Caki2 (cell line): ENCODE measurements at places on chromosomes 3 and 15.

GRCh38 chr3:87901141-87901540 lies 157.7 kb downstream of the CGGBP1 start:
- DNase-seq: no peak

- DNase-seq: no peak
These were observed 82.5 kb downstream of the AGBL1 start for GRCh38 chr15:86162172-86162591.

GRCh38 chr3:47310391-47310790 lies 27.6 kb downstream of the KLHL18 start:
- DNase-seq: no peak

DNA sequence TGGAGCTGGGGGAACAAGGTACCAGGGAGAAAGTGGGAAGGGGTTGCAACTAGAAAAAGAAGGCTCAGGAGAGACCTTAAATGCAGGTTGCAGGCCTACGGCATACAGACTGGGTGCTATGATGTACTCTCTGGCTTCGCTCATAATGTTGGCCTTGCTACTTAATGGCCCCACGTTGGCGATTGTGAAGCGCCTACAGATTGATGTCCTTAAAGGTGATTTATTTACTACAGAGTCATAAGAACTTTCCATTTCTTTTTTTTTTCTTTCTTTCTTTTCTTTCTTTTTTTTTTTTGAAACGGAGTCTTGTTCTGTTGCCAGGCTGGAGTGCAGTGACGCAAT lies 25.4 kb downstream of the ZBTB38 start:
- DNase-seq: no peak

DNA sequence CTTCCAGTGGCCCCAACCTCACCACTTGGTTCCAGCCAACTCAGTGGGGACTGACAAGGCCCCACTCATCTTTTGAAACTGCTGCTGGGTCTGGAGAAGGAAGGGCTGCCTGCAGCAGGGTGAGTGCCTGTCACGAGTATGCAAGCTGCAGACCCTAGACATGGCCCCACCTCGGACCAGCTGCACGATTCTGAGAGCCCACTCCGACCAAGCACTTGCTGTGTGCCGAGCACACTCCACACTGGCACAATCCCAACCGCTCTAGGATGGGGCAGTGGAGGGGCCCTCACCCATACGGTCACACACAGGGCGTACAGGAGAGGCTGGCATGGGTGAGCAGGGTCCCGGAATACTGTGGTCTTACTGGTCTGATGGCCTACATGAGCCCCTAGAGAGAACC lies 8.0 kb upstream of the PLXND1 start:
- no peak for DNase-seq

DNA sequence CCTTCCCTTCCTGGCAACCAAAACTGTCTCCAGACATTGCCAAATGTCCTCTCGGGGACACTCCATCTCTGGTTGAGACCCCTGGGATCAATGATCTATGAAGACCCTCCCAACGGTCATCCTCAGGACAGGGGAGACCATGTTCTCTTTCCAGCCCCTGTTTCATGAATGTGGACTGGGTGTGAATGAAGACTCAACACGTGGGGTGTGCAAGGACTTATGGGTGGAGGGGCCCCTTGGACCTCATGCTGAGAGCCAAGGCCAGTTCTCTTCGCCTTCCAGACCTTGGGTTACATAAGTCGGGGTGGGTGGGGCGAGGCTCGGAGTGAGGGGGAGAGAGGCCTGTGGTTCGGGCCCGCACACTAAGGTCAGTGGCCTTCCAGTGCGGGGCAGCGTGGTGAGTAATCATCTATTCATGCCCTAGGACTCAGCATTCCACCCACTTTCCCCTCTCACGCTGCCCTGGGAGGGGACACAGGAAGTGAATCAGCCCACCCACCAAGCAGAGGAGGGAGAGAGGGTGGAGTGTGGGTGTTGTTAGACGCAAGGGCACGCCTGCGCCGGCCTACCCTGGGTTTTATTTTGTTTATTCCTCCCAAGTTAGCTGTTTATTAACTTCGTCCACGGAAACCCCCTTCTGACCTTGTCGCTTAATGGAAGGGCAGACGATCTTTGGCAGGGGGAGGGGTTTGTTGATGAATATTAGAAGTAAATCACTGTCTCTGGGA lies 6.7 kb downstream of the PAQR5 start:
- DNase-seq: peak; percentile 99

DNA sequence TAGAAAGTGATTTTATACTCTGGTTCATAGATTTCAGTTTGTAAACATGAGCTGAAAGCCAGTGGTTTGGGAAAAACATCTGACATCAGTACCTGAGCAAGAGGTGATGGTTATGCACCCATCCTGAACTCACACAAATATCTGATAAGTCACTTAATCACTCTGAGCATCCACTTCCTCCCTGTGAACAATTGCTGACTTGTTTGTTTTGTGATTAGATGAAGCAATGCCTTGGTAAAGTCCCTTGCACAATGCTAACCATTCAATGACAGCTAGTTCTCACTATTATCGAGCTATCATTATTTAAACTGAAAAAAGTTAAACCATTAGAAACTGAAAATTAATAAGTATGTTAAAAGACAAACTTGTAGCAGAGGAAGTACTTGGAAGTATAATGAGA lies 303.0 kb downstream of the PLOD2 start:
- DNase-seq: no peak
